ENCODE measurements at places on chromosomes 7 and 10.

DNA sequence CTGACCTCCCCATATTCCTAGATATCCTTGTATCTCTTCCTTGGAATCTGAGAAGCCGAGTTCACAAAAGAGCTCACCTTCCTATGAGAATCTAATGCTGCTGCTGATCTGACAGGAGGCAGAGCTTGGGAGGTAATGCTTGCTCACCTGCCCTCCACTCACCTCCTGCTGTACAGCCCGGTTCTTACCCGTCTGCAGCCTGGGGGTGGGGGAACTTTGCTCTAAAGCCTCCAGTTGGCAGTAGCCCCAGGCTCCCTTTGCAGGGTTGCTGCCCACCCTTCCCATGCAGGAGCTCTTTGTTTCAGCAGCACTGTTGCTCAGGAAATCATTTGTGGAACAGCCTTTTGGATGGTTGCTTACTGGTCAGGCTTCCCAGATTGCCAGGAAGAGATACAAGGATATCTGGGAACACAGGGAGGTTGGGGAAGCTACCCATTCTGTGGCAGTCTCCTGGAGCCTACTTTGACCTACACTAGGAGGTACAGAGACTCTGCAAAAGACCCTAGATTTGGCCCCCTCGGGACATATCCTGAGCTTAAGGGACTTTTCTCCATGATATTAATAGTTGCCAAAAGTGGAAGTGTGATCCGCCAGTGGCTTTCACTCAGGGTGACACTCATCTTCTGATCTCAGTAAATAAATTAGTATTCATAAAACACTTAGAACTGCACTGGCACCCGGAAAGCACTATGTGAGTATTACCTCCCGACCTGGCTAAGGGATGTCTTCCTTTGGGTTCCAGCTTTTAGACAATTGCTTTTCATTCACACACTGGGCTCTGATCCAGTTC lies 363.7 kb upstream of the PODXL start:
- no peak for DNase-seq

GRCh38 chr7:41582116-41582515 lies 120.8 kb downstream of the INHBA start:
- DNase-seq = no peak

DNA sequence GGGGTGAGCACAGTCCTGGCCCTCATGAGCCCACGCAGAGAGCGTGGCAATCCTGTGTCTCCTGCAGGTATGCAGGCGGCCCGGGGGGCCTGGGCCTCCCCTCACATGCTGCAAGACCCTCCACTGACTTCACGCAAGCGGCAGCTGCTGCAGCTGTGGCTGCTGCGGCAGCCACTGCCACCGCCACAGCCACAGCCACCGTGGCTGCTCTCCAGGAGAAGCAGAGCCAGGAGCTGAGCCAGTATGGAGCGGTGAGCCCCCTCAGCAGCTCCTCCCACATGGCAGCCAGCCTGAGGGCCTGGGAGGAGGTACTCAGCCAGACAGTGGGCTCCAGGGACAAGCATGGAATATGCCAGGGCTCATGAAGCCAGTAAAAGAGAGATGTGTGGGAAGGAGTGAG lies 8.7 kb downstream of the ZMIZ2 start:
- no peak for DNase-seq

- DNase-seq = no peak
Measured at GRCh38 chr10:110824660-110825059, 47.1 kb upstream of the PDCD4 start.

DNA sequence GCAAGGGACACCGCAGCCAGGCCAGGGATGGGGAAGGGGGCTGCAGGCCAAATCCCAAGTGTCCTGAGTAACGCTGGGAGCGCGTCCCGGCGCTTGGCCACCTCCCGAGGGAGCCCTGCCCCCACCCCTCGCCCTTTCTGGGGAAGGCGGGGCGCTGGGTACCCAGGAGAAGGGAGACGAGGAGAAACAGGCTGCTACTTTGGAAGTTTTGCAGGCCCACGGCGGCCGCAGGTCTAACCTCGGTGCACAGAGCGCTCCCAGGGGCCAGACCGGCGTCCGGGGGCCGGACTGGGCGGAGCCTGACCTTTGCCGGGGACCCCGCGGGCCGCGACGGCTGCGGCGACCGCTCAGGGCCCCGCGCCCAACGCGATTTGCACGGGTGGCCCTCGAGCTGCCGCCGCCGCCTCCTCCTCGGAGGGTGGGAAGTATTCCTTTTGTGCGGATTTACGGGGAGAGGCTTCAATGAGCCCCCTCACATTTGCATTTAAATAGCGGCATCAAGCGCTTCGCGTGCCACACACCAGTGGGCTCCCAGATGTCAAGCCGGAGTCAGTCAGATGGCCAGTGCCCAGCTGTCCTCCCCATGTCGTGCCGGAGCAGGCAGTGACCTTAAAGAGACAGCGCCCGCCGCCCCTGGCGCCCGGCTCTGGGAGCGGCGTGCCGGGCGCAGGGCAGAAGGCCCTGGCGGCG lies 3.0 kb upstream of the EBF3 start:
- no peak for DNase-seq

GRCh38 chr7:151080067-151080521 lies 515 bp downstream of the FASTK start:
- no peak for DNase-seq

DNA sequence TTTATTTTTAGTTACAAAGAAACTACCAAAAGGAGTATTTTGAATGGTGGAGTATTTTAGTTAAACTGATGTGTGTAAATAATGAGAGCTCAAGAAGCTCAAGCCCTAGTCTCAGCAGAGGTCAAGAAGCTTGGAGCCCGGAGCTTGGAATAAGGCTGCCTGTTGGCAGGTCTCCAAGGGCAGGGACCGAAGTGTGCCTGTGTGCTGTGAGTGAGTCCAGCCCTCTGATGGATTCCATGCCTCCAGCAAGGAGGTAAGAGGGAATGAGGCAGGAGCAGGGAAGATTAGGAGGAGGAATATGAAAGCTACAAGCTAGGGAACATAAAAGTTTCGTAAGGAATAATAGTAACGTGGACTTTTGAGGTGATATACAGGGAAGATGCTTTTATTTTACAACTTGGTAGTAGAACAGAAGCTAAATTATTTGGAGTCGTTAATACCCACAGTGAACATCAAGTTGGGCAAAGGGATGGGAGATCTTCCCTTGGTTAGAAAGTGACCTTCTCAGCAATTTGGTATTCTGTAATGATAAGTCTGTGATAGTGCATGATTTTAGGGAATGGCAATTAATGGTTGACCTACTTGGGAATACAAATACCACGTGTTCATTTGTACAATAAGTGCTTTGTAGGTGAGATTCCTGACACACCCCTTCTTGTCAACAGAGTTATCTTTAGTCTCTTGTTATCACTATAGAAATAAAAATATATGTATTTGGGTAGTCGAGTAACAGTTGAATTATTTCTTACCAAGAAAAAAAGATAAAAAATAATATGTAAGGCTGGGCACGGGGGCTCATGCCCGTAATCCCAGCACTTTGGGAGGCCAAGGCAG lies 4.6 kb downstream of the SEC23IP start:
- no peak for DNase-seq

- no peak for DNase-seq
Measured at GRCh38 chr10:113663142-113663541, 699 bp downstream of the NRAP start.

All from CMK (cell line).